ENCODE measurements at places on chromosomes 12 and 14. TPM values are rescaled to one million over a fixed set of nuclear protein-coding genes. Genes with fewer than 3 reads are reported as not detected.

The KRT4 gene
- total RNA-seq: not detected

The TAS2R8 gene
- total RNA-seq: not detected

The C3AR1 gene
- not detected for total RNA-seq

The MAP1LC3B2 gene
- 0.26 TPM for total RNA-seq

- no peak for DNase-seq
Measured at GRCh38 chr14:29459531-29459930, 468.1 kb downstream of the PRKD1 start.

GRCh38 chr14:82412545-82412944 is 878.9 kb upstream of the SEL1L start:
- no peak for DNase-seq

DNA sequence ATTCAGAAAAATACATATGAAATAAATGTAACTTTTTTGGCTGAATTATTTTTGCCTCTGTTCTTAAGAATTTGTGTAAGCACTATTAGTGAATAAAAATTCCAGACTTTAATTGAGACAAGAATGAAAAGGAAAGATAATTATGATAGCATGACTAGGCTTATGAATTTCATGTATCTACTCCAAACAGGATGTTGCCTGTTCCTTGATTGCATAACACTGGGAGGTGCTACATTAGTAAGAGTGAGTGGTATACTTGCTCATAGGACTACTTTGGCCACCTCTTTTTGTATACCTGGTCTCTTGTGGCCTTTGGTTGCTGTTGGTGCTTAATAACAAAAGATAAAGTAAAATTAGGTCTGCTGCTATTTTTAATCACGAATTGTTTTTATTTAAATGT is 112.8 kb downstream of the NAV3 start:
- peak; percentile 9 for DNase-seq

DNA sequence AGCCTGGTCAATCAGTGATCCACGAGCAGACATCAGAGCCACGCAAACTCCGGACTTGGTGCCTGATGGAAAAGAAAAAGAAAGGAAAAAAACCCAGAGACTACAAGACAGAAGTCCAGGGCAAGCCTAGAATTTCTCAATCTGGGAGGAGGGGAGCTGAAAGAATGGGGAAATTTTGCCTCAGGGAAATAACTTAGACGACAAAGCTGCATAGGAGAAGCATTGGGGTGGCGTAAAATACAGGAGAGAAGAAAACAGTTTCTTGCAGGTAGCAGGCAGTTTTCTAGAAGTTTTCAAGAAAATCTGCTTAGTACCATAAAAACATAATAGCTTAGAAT is 2.6 kb upstream of the SLC11A2 start:
- no peak for DNase-seq

DNA sequence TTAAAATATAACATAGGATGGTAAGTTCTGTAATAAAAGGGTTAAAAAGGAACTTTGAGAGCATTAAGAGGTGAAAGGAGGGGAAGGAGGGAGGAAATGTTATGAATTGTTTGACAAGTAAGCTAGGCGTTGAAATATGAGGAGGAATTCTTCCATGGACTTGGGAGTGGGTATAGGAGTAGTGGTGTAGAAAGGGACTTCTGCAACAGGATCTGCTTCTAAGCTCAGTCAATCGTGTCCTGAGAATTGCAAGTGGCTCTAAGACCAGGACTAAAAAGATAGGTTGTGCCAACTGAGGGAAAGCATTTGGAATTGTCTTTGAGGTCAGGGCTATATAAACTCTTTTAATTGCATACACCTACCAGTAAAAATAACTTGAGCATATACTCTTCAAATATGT is 74.1 kb upstream of the SLC38A2 start:
- DNase-seq: no peak

DNA sequence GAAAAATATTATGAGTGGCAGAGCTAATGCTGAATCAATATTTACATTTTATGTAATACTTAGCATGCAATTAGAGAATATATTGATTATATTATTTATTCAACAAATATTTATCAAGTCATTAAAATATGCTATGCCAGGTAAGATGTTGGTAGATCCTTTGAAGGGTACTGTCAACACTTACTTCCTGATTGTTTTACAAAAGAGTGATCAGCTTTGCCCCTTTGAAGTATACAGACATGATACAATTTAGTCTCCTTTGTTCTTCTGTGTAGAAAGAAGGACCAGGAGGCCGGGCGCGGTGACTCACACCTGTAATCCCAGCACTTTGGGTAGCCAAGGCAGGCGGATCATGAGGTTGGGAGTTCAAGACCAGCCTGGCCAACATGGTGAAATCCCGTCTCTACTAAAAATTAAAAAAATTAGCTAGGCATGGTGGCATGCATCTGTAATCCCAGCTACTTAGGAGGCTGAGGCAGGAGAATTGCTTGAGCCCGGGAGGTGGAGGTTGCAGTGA is 73.9 kb upstream of the IFNG-AS1 start:
- no peak for DNase-seq

- DNase-seq: peak; percentile 1
Measured at GRCh38 chr14:25237845-25238244, 187.9 kb upstream of the STXBP6 start.

- DNase-seq: no peak
Measured at GRCh38 chr12:85441741-85442140, 161.7 kb downstream of the ALX1 start.

GRCh38 chr12:123388177-123388950 is 4.4 kb downstream of the KMT5A start:
- peak; percentile 84 for DNase-seq

- DNase-seq: no peak
Measured at GRCh38 chr12:30925607-30926242, 823 bp upstream of the TSPAN11 start.

DNA sequence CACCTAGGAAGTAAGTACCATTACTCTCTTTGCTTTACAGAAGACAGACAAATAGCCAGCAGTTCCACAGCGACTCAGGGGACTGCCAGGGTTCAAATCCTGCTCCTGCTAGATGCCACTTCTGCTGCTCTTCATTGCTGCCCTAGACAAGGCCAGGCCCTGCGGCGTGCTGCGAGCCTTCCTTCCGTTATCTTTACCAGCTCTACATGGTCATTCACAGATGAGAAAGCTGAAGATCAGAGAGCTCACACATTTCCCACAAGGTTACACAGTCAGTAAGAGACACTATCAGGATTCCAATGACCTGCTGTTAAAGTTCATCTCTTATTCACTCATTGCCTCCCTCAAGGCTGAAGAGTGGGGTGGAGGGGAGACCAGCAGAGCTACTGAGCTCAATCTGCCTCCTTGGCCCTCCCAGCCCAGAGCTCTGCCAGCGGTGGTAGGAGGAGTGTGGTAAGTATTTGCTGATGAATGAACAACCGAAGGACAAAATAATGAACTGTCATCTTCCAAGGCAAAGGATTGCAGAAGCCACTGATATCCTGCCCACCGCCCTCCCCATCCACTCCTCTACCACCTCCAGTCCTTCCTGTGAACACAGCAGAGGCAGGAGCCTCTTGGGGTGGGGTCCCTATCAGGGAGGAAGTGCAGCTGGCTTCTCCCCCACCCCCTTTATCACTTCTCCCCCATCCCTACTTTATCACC is 14.6 kb upstream of the HDAC7 start:
- DNase-seq: no peak

DNA sequence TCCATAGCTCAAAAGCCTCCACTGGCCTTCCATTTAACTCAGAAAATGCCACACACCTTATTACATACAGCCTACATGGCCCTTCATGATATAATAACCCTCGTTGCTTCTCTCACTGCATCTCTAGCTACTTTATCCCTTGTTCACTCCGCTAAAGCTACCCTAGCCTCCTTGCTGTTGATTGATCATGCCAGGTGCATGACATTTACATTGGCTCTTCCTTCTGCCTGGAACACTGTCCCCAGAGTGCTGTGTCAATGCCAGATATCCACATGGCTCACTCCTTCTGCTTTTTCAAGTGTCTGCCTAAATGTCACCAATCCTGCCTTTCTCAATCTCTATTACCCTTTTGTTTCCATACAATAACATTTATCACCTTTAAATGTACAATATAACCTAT is 58.3 kb downstream of the CAND1 start:
- DNase-seq: no peak

DNA sequence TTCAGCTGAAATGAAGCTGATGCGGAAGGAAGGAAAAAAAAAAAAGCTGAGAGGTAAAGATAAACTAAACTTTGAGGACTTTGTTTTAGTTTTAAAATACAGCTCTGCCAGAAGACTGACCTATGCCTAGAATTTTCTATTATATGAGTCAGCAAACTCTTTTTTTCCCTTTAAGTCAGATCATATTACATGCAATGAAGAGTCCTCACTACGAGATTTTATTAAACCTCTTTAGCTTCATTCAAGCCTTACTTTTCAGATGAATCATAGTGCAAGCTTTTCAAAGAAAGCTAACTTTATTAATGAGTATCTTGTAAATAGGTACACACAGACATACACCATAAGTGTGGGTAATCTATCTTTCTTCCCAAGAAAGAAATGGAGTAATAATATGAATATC is 57.8 kb upstream of the FSCB start:
- no peak for DNase-seq

- no peak for DNase-seq
Measured at GRCh38 chr14:94284221-94284620, 8.8 kb downstream of the SERPINA10 start.

All from MG63 (cell line).